ENCODE measurements at places on chromosomes 5 and 9. TPM values are rescaled to one million over a fixed set of nuclear protein-coding genes. Genes with fewer than 3 reads are reported as not detected.

GRCh38 chr9:72872718-72873117 lies 80.1 kb downstream of the ALDH1A1 start:
- no peaks in the 10 kb centered on the region for H3K27me3 ChIP-seq
- H3K36me3 ChIP-seq = no peaks in the 10 kb centered on the region
- DNase-seq = no peak
- H3K27ac ChIP-seq = no peak overlapping the region
- H3K4me1 ChIP-seq = peaks cover 8% of the 10 kb centered on the region

Gene SLC4A9
- not detected for total RNA-seq

DNA sequence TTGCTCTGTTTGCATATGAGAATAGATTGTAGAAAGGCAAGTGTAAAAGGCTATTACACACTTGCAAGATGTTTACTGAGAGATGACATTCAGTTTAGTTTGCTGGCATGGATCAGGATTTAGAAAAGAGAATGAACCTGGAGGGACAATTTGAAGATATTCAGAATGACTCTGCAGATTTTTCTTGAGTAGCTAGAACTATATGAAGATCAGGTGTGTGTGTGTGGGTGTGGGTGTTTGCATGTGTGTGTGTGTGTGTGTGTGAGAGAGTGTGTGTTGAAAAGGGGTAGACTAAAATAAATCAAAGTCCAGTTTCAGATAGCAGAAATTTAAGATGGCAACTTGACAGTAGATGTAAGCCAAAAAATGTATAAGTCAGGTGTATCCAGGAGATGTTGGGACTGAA lies 74.0 kb upstream of the ANXA1 start:
- H3K27me3 ChIP-seq = no peaks in the 10 kb centered on the region
- H3K4me3 ChIP-seq = no peak overlapping the region
- no peak overlapping the region for H3K27ac ChIP-seq
- no peak for DNase-seq
- no peaks in the 10 kb centered on the region for H3K36me3 ChIP-seq

GRCh38 chr5:126998895-126999570 lies 31.3 kb downstream of the MARCHF3 start:
- no peaks in the 10 kb centered on the region for H3K27me3 ChIP-seq
- DNase-seq = no peak
- H3K36me3 ChIP-seq = no peaks in the 10 kb centered on the region

Gene C9orf50
- not detected for total RNA-seq

GRCh38 chr5:115349001-115349817 lies 52.8 kb upstream of the CCDC112 start:
- H3K27me3 ChIP-seq = no peaks in the 10 kb centered on the region
- H3K27ac ChIP-seq = no peak overlapping the region
- H3K4me3 ChIP-seq = no peak overlapping the region
- H3K4me1 ChIP-seq = no peaks in the 10 kb centered on the region
- no peaks in the 10 kb centered on the region for H3K36me3 ChIP-seq
